ENCODE measurements at places on chromosomes 5 and 9.

- DNase-seq: no peak
Observed at GRCh38 chr5:60510049-60510448, 189.9 kb downstream of the DEPDC1B start.

- no peak for DNase-seq
Observed at GRCh38 chr5:167633931-167634341, 657.5 kb upstream of the WWC1 start.

DNA sequence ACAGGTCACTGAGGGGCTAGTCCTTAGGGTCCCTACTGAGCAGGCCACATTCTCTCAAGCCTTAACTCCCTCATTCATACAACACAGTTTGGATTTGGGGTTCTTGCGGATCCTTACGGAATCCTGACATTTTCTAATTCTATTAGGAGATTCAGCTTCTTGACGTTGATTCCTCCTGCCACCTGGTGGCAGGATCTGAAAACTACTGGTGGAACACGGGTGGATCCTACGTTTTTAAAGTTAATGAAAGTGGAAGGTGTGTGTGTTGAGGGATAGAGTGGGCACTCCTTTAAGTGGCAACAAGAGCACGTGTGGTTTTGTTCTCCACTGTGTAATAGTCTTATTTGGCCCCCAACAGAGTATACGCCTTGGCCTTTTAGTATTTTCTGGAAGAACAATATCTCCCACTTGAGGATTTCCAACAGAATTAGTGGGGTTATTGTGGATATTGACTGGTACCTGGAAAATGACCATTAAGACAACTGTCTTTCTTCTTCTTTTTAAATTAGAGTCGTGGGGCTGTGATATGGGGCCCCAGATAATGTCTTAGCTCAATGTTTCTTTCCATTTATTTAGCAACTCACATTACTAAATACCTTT lies 25.2 kb downstream of the SLC28A3 start:
- DNase-seq: peak; percentile 61

DNA sequence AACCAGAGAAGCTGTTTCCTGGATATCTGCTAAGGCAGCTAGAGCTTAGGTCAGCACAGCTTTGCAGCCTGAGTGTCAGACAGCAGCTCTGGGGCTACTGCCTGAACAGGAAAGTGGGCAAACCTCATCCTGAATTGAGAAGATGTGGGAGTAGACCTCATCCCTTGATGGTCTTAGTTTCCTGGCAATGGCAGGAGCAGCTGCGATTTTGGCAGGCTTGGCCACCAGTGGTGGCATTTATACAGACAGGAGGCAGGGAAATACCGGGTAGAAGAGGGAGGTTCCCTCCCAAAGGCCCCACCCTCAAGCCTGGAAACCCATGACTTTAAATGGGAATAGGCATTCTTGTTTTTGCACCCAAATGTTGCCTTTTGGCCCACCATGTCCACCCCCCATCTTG lies 69.7 kb downstream of the LIX1 start:
- DNase-seq: no peak

DNA sequence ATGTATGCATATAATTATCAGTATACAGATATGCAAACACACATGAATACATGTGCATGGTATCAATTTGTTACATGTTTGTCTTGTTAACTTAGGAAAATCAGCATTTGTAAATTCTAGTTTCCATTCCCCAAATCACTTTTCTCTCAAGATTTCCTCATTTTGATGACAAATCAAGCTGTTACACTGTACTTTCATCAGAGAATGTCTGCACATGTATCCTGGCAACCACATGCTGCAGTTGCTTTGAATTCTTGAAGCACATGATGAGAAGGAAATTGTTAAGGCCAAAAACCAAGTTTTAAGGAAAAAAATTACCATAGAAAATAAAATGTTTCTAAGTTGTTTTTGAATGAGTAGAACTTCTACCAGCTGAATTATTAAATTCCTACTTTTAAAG lies 1834.5 kb downstream of the EFNA5 start:
- no peak for DNase-seq

GRCh38 chr5:138455232-138455930 lies 9.9 kb upstream of the EGR1 start:
- no peak for DNase-seq

- DNase-seq: no peak
Observed at GRCh38 chr5:112986224-112986623, 9.6 kb downstream of the DCP2 start.

DNA sequence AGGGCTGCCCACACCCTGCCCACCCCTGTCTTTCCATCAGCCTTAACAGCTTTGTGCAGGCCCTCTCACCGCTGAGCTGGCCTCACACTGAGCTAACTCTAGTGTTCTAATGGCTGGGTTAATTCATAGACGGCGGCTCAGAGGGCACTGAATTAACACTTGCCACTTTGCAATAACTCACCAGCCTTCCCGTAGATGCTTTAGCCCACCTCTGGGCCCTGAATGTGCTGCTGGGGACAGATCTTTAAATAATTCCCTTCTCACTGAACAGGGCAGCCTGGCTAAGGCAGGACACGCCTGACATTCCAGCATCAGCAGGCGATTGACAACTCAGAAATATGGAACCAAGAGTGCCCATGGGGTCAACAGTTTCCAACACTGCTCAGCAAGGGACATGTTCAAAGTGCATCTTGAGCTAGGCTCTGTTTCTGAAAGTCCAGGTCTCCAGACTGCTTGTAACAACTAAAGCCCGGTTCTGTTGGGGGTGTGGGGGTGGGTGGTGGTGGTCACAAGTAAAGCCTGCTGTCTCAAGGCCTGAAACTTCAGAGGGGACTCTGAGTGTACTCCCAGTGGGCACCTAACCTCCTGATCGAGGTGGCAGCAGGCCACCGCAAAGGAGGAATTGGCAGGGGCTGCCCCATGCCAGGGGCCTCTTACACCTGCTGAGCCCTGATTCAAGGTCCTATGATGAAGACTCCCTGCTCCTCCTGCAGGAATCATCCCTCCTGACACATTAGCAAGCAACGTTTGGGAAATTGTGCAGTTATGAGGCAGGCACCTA lies 248.3 kb downstream of the FSTL4 start:
- no peak for DNase-seq

GRCh38 chr5:1325191-1325741 lies 19.6 kb downstream of the CLPTM1L start:
- peak; percentile 19 for DNase-seq

DNA sequence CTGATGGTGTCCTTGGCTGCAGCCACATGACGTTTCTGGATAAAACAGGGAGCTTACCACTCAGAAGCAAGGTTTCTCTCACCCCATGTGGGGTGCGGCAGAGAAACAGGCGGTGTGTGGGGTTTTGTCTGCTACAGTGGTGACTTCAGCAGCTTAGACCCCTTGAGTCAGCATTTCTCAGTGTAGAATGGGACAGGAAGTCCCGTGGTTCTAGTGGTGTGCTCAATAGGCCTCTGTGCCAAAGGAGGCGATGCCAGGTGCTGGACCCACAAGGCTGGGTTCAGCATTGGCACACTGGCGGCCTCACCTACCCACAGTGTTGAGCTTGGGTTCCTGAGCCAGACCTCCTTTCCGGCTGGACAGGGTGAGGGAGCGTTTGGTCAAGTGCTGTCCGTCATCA lies 125.2 kb upstream of the SMIM23 start:
- no peak for DNase-seq

DNA sequence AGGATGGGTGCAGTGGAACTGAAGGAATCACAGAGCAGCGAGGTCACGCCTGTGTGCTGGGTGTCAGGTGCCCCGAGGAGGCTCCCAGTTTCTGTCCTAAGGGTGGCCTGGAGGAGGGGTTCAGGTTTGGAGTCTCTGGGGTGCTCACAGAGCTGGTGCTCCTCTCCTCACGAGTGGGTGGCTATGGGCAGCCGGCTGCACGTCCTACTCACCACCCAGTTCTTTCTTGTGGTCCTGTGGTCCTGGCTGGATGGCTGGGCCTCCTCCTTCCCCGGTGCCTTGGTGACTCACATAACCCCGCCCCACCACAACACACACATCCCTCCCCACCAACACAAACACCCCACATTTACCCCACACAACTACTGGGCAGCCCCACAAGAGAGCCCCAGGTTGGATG lies 9.9 kb upstream of the PTGS1 start:
- no peak for DNase-seq

GRCh38 chr9:14131356-14132088 lies 182.4 kb downstream of the NFIB start:
- no peak for DNase-seq

- DNase-seq: no peak
Observed at GRCh38 chr5:92222449-92222848, 839.3 kb upstream of the ARRDC3 start.

GRCh38 chr9:7561527-7562080 lies 238.0 kb downstream of the DMAC1 start:
- no peak for DNase-seq

DNA sequence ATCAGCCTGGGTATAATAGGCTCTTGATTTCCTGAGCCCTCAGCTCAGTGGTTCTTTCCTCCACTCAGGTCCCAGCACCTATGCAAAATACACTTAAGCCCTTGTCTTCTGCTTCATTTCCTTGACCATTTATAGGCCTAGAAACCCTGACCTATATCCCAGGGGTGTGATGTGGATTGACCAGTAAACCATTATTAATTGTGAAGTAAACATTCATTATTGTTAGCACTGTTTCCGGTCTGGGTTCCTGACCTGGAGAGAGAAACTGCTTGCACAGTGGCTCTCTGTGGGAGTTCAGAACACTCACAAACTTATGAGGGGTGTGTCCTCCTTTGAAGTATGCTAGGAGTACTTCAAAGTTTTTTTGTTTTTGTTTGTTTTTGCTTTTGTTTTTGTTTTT lies 19.6 kb upstream of the TOMM5 start:
- DNase-seq: no peak

- DNase-seq: no peak
Observed at GRCh38 chr5:4896328-4896727, 243.8 kb upstream of the ADAMTS16 start.

- DNase-seq: no peak
Observed at GRCh38 chr5:137078171-137078665, 420.9 kb downstream of the SPOCK1 start.

GRCh38 chr5:91490316-91490715 lies 107.2 kb upstream of the ARRDC3 start:
- DNase-seq: no peak

DNA sequence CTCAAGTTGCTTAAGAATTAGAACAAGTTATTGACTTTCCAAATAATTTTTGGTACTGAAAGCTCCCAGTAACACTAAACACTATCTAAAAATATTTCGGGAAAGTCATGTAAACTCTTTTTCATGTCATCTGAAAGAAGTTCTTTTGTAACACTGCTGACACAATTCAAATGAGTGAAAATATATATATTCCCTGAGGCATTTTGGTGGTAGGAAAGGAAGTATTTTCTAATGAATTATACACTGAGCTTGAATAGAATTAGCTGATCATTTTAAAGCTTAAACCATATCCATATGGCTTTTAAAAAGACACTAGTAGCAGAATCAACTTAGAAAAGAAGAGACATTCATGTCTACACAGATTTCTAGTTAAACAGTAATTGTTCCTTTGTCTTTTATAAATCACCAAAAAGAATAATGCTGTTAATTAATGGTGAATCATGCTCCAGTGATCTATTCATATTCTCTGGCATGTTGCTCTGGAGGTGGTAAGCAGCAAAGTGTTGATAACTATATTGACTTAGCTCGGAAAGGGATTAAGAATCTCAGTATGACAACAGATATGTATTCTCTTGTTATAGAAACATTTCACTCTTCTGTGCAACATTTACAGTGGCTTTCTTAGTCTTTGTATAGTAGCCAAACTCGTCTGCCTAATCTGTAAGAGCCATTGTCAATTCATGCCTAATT lies 27.4 kb upstream of the RFX3 start:
- no peak for DNase-seq

- no peak for DNase-seq
Observed at GRCh38 chr9:14715102-14715501, 7.4 kb downstream of the CER1 start.

DNA sequence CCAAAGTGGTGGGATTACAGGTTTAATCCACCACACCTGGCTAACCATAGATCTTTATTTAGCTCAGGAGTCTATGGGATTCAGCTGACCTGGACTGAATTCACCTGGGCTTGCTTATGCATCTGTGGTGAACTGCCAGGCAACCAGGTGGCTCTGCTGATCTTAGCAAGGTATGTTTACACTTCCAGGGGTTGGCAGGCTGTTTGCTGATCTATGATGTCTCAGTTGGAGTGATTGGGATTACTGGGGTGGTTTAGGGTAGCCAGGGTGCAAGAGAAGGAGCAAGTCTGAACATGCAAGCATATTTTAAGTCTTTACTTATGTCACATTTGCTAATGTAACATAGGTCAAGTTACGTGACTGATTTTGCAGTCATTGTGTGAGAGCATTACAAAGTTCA lies 63.6 kb upstream of the JAK2 start:
- DNase-seq: no peak

DNA sequence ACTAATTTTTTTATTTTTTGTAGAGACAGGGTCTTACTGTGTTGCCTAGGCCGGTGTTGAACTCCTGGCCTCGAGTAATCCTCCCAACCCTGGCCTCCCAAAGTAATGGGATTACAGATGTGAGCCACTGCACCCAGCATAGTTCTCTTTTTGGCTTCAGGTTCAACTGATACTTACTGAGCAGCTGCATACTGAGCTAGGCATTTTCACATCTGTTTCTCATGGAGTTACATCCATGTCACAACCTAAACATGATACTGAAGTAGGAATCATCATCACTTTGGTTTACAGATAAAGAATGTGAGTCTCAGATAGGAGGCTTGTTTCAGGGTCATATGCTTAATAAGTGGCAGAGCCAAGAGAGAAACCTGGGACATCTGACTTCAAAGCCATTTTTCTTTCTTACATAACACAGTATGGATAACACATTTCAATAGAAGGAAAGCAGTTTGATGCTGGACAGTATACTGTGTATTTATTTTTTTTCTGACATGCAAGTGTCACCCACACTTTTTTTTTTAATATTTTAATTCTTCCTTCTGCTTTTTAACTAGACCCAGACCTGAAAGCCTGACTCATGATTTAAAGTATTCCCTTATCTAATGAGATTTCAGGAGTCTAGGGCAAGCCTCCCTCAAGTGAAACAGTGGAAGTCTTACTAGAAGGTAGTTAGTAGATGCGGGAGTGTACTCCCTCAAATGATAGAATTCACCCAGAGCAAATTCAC lies 90.8 kb downstream of the HACD4 start:
- DNase-seq: no peak

- DNase-seq: no peak
Observed at GRCh38 chr5:162227075-162227474, 159.5 kb downstream of the GABRG2 start.
